ENCODE measurements at places on chromosomes 13 and 19.

DNA sequence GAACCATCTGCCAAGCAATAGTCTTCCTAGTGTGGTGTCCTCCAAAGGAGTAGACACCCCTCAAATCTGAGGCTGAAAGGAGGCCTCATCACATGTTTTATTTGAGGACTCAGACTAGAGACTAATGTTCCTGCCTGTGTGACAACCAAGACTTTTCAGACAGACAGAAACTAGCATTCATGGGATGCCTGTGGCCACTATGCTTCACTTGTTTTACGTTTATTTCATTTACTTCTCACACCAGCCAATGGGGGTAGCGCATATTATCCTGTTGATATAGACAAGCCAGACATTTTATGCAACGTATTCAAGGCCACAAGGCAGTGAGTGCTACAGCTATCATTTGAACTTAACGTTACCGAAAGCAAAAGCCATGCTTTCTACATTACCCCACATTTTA, 391.7 kb upstream of the HTR2A start:
- DNase-seq, result no peak

- DNase-seq, result no peak
Observed at GRCh38 chr13:96796091-96796633, 198.1 kb downstream of the OXGR1 start.

DNA sequence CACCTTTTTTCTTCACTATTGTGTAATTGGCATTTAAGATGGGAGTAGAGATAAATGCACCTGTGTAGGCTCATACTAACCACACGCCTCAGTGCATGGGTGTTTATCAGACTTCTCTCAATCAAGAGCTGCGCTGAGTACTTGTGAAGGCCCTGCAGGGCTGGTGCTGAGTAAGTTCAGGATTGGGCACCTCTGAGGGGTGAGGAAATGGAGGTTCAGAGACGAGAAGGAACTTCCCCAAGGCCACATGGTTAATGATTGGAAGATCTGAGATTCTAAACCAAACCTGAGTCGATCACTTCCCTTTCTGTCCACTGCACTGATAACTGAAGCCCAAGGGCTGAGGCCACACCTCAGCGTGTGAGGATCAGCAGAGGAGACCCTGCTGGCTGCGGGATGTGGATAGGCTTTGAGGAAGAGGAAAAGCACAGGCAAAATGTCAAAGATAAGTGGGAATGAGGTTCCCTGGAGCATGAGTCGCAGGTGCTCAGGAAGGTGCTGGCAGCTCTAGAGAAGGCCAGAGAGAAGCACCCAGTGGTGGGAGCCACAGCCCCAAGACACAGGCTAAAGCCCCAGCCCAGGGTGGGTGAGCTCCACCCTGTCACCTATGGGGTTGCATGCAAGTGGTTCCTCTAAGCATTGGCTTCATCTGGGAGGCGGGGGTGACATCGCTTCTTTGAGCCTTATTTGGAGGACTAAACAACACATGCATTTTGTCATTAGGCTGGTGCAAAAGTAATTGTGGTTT, 32.3 kb upstream of the GJB6 start:
- DNase-seq, result no peak

DNA sequence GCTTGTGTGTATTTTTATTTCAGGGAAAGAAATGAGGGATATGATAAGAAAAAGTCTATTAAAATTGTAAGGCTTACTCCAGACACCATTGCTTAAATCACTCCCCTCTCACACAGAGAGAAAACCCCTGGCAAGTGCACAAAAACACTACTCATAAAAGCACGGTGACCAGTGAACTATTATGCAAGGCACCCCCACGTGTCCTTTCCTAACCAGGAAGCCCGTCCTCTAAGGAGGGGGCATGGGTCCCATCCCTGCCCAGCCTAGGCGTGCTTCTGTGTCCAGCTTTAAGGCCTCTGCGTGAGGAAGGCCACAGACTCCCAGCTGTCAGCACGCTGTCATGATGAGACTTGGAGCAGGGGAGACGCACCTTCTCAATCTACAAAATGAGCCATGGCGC, 83.5 kb downstream of the SLC7A1 start:
- DNase-seq, result no peak

GRCh38 chr13:77306458-77306857, 20.4 kb downstream of the MYCBP2 start:
- no peak for DNase-seq

DNA sequence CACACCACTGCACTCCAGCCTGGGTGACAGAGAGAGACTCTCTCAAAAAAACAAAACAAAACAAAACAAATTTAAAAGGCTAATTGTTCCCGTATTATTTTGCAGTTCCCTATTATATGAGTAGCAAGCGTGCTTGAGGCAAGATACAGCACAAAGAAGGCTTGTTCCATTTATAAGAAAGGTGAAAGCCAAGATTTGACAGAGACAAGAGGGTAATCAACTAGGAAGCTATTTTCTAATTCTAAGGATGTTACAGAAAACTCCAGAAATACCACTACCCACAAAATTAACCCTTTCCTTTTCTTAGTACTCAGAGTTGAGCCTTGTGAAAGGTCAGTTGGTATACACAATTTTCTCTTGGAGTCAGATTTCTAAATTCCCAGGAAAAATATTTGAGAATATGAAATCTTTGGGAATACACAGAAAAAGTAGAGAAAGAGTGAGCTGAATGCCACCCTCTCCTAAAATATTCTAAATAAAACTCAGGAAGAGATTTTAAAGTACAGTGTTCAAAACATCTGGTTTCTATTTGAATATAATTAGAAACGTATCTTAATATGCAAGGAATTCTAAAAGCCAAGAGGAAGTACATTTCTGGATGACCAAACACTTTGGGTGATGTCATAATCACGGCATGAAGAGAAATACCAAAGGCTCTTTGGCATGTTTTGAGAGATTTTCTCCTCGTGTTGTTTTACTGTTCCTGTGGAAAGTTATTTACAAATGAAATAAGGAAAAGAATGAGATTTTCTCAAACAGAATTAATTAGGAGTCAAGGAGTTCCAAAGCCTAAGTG, 63.0 kb upstream of the FLT1 start:
- DNase-seq, result no peak

DNA sequence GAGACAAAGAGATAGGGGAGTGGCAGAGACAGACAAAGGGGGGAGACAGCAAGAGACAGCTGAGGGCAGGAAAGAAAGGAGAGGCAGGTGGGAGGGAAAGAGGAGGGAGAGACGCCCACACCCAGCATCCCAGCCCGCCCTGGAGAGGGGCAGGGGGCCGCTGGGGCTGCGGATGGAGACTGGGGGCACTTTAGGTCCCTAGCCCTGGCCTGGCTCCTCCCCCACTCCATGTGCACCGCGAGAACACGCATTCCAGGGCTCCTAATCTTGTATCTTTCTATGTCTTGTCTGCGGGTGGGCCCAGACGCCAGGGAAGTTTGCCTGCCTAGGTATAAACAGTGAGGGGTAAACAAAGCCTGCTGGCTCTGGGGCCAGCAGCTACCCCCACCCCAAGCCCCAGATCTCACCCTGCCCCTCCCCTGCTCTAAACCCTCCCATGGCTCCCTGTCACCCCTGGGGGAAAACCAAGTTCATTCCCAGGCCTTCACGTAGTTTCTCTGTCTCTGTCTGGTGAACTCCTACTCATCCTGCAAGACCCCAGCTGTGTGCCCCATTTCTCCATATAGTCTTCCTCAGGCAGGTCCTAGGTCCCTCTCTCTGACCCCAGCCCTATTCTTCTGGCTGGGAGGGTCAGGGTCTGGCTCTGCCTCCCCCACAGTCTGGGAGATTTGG, 5.7 kb downstream of the TLE5 start:
- DNase-seq, result no peak

DNA sequence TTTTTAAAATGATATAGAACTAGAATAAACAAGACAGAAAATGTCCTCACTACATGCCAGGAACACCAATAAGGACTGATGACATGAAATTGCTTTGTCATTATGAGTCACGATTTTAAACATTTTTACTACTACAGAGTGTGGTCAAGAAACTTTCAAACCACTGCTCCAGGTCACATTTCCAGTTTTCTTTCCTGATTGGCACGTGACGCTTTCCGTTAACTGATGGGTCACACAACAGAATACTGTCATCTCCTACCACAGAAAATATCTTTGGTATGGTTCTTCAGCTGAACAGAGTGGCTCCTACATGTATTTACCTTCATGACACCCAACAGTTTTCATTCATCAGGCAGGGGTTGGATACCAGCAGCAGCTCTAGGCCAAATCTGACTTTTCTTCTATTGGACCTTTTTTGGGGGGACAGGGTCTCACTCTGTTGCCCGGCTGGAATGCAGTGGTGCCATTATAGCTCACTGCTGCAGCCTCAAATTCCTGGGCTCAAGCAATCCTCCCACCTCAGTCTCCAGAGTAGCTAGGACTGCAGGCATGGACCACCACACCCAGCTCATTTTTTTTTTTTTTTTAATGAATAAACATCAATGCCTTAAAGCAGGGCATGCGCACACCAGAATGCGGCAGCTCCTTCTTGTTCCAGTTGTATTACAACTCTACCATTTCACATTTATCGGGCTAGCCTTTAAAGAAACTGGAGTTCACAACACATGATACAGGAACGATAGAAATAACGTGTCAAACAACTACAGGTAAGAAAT, 147.4 kb downstream of the RNF17 start:
- DNase-seq, result no peak

- no peak for DNase-seq
Observed at GRCh38 chr13:23450340-23451046, 17.0 kb upstream of the SACS start.

- DNase-seq, result no peak
Observed at GRCh38 chr13:36332986-36333385, 13.2 kb downstream of the SPART start.

DNA sequence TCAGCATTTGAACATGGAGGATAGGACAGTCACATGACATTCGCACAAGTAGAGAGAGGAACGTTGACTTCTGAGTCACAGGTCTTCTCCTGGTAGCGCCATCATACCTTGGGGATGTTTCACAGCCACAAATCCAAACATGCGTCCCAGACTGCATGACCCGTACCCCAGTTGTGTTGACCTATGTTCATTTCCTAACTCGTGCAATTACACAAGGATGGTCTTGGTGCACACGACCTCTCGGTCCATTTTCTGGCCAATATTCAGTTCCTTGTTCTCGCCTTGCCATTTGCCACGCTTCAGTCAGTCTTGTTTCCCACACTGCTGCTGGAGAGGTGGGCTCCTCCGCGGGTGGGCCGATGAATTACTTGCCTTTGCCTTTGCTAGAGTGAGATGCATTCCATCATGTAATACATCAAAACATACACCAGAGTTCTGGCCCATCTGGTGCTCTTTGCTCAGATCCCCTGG, 87.3 kb downstream of the COL4A2 start:
- DNase-seq, result no peak

DNA sequence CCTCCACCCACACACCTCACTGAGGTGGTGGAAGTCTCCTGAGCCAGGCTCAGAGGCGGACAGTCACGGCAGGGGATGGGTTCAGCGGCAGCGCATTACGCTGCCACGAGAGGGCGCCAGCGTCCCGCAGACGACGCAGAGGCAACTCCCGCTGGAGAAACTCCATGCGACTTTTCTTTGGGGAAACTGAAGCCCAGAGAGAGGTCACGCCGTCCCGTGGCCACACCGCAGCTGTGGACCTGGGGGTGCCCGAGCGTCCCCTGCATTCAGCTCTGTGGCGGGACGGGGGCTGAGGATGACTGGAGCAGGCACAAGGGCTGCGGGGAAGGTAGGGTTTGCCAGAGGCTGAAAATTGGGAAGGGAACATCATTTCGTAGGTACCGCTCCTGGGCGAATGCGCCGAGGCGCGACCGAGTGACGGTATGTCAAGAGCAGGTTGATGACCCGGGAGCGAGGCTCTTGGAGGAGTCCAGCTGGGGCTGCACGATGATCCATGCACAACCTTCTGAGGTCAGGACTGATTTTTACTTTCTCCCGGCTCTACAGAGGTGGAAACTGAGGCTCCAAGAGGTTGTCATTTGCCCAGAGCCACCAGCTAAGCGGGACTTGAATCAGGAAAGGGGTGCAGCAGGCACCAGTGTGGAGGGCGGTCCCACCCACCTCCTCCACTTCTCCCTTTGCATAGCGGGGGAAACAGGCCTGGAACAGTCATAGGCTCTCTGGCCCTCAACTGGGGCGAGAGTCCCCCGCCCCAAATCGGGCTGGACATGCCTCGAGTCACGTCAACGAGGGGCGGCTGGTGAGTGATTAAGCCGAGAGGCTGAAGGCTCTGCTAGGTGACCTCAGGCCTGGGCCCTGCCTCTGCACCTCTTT, 690 bp upstream of the ARRDC2 start:
- DNase-seq, result no peak

DNA sequence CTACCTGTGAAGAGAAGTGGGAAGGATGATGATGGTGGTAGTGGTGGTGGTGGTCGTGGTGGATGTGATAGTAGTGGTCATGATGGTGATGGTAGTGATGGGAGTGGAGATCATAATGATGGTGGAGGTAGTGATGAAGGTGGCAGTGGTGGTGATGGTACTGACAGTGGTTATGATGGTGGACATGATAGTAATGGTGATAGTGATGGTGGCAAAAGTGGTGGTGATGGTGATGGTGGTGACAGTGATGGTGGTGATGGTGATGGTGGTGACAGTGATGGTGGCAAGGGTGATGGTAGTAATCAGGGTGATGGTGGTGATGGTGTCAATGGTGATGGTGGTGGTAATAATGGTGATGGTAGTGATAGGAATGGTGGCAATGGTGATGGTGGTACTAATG, 26.2 kb downstream of the MBD3L2B start:
- DNase-seq, result no peak

- DNase-seq, result no peak
Observed at GRCh38 chr13:61908906-61909615, 493.4 kb upstream of the PCDH20 start.

DNA sequence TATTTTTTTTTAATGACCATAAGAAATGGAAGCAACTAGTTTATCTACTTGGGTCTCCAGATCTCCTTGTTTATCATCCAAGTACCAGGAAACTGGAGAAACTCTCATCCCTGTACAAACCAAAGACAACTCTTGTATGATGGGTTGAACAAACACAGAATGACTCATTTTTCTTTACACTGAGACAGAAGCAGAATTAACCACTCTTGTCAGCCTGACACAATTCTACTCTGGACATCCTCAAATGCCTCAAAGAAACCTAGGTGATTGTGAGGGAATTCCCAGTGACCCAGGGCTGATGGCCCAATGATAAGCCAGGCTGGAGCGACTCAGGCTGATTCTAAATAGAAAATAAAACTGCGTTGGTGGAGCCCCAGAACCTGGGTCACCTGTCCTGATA, 151.5 kb downstream of the ZNF737 start:
- no peak for DNase-seq

GRCh38 chr19:9566729-9567128, 17.6 kb downstream of the ZNF121 start:
- DNase-seq, result no peak

GRCh38 chr19:10166046-10166445, 28.7 kb downstream of the DNMT1 start:
- no peak for DNase-seq

DNA sequence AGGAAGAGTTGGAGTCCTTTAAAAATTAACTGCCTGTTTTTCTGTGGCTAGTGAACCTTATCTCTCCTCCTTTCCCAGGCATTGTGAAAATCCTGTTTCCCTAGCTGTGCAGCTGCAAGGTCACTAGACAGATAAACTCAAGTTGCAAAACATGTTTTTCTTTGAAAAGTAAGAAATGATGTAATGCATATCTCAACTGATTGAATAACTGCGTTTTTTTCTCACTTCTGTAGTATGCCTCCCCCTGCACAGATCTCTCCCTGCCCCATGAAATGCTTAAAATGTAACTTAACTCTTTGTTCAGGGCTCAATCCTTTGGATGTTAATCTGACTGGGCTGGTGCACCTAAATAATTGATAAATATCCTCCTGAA, 27.7 kb upstream of the CYSLTR2 start:
- no peak for DNase-seq

GRCh38 chr19:49418511-49418910, 4.7 kb downstream of the PTH2 start:
- DNase-seq, result no peak

All from esophagus squamous epithelium (tissue), 5 donors.